Kidney capillary endothelial cell (primary cell): ENCODE measurements at places on chromosomes 16 and 17.

GRCh38 chr16:9094011-9094846 lies 2.8 kb downstream of the HAPSTR1 start:
- no peak for DNase-seq

GRCh38 chr17:9893411-9894012 lies 11.6 kb downstream of the RCVRN start:
- no peak for DNase-seq

- no peak for DNase-seq
Measured at GRCh38 chr17:82146663-82147654, 48.9 kb upstream of the FASN start.

- DNase-seq = peak; percentile 92
Measured at GRCh38 chr16:75342308-75342811, 90.9 kb upstream of the BCAR1 start.
